Endothelial cell of umbilical vein (primary cell): ENCODE measurements at places on chromosomes 2 and 18. TPM values are rescaled to one million over a fixed set of nuclear protein-coding genes. Genes with fewer than 3 reads are reported as not detected.

The GKN2 gene
- not detected in 2 replicates for polyA plus RNA-seq

The RAB6C gene
- not detected in 2 replicates for polyA plus RNA-seq

The PRKAG3 gene
- not detected in 2 replicates for polyA plus RNA-seq

The RESP18 gene
- not detected in 2 replicates for polyA plus RNA-seq

The DAPL1 gene
- not detected in 2 replicates for polyA plus RNA-seq

The LIPT1 gene
- polyA plus RNA-seq: 3.3 and 3.7 TPM in 2 replicates

The TCF7L1 gene
- 8.5 and 9.6 TPM in 2 replicates for polyA plus RNA-seq

The ICA1L gene
- polyA plus RNA-seq: 0.84 and 1.6 TPM in 2 replicates

The KCNE4 gene
- polyA plus RNA-seq: 0.01 and 0.02 TPM in 2 replicates

The CCDC148 gene
- polyA plus RNA-seq: 0.04 TPM in 1 of 2 replicates, not detected in the other

The IL1F10 gene
- polyA plus RNA-seq: not detected in 2 replicates

The MPP4 gene
- polyA plus RNA-seq: 5.3 and 5.6 TPM in 2 replicates

GRCh38 chr2:915979-916378 is 34.7 kb upstream of the SNTG2 start:
- H3K27me3 ChIP-seq: no peaks in the 10 kb centered on the region
- H3K4me3 ChIP-seq: no peak overlapping the region
- H3K27ac ChIP-seq: no peak overlapping the region

GRCh38 chr2:174449033-174449432 is 37.8 kb downstream of the GPR155 start:
- H3K27me3 ChIP-seq: no peaks in the 10 kb centered on the region
- H3K36me3 ChIP-seq: no peaks in the 10 kb centered on the region
- no peak overlapping the region for H3K27ac ChIP-seq
- H3K4me1 ChIP-seq: no peaks in the 10 kb centered on the region

GRCh38 chr2:2573658-2574293 is 242.7 kb upstream of the MYT1L start:
- H3K4me3 ChIP-seq: no peak overlapping the region
- DNase-seq: no peak
- H3K36me3 ChIP-seq: no peaks in the 10 kb centered on the region
- no peaks in the 10 kb centered on the region for H3K4me1 ChIP-seq
- no peak overlapping the region for H3K27ac ChIP-seq

GRCh38 chr2:74564222-74564621 is 9.7 kb downstream of the DOK1 start:
- no peak overlapping the region for H3K27ac ChIP-seq
- no peak overlapping the region for H3K4me3 ChIP-seq
- H3K36me3 ChIP-seq: no peaks in the 10 kb centered on the region
- peaks cover 24% of the 10 kb centered on the region for H3K27me3 ChIP-seq

GRCh38 chr2:47303341-47304148 is 99.4 kb upstream of the MSH2 start:
- no peak overlapping the region for H3K4me3 ChIP-seq
- peaks cover 11% of the 10 kb centered on the region for H3K27me3 ChIP-seq
- no peaks in the 10 kb centered on the region for H3K36me3 ChIP-seq
- H3K27ac ChIP-seq: no peak overlapping the region
- DNase-seq: no peak
- no peaks in the 10 kb centered on the region for H3K4me1 ChIP-seq

GRCh38 chr2:47198985-47199451 is 43.9 kb upstream of the STPG4 start:
- H3K27ac ChIP-seq: no peak overlapping the region
- H3K4me3 ChIP-seq: no peak overlapping the region
- no peak for DNase-seq
- H3K4me1 ChIP-seq: peaks cover 8% of the 10 kb centered on the region
- no peaks in the 10 kb centered on the region for H3K27me3 ChIP-seq
- no peaks in the 10 kb centered on the region for H3K36me3 ChIP-seq

DNA sequence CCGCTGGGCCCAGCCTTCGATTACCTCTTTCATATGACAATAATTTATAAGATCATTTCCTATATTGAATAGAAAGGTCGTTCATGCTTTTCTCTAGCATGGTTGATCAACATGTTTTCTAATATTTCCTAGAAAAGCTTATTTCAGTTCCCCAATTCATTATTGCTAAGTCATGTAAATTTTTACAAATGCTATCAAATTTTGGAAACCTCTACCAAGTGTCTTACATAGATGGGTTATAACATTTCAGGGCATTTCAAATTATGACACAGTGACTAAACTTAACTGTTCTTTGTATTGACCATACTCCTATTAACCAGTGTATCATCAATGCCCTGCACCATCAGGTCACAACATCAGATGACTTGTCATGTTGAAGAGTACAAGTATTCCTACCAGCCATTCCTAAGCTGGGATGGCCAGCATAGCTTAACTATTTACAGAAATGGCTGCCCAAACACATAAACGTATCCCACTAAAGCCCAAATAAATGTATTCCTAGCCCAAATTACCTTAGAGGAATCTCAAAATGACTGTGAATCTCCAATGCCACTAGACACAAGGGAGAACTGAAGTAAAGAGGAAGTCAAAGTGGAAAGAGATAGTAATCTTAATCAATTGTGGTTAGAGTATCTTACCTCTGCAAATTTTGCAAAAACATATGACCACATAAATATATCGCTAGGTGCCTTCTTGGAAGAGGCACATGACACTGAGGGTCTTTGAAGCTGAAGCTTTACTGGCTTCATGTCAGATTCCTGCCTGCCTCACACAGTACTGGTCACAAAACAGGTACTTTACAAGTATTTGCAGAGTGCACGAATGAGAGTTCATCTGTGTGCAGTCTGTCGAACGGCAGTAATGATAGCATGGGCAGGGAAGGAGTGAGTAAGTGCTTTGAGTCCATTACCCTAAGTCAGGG is 87.3 kb upstream of the TLK1 start:
- no peaks in the 10 kb centered on the region for H3K4me1 ChIP-seq
- DNase-seq: no peak
- no peak overlapping the region for H3K4me3 ChIP-seq

DNA sequence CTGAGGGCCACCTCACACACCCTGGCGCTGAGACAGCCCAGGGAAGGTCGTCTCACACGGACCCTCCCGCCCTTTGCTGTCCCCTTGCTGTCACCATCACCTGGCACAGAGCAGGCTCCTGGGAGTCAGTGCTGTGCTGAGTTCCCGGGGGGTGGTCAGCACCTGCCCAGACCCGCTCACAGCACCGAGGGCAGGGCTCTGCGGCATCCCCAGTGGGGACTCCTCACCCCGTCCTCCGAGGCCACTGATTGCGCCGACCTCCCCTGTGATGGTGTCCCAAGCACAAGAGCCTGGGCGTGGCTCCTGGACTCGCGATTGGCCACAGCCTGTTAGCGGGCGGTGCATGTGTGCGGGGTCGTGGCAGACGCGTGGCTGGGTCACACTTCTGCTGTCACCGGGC is 65.9 kb downstream of the NFATC1 start:
- H3K4me3 ChIP-seq: no peak overlapping the region
- DNase-seq: no peak
- no peak overlapping the region for H3K27ac ChIP-seq
- no peaks in the 10 kb centered on the region for H3K27me3 ChIP-seq

GRCh38 chr2:183903026-183903425 is 695.3 kb upstream of the ZNF804A start:
- H3K27ac ChIP-seq: no peak overlapping the region
- DNase-seq: no peak
- H3K27me3 ChIP-seq: no peaks in the 10 kb centered on the region
- H3K36me3 ChIP-seq: no peaks in the 10 kb centered on the region
- no peak overlapping the region for H3K4me3 ChIP-seq

DNA sequence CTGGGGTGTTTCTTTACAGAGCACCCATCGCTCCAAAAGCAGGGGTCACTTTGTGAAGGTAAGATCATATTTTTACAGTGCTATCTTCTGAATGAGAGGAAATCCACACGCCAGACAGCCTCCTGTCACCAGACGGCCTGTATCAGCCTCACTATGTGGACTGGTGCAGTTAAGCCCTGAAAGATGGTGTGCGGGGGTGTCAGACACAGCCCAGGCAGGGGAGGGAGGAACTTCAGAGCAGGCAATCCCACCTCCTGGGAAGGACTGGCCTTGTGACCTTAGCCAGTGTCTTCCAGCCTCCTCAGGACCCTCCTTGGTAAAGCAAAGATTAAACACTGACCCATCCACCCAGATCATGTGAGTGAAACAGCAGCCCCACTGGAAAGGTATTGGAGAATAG is 249.4 kb upstream of the CTAGE1 start:
- H3K4me1 ChIP-seq: peaks cover 36% of the 10 kb centered on the region
- no peak overlapping the region for H3K4me3 ChIP-seq
- no peak for DNase-seq
- H3K27ac ChIP-seq: peak overlapping the region; percentile 79

DNA sequence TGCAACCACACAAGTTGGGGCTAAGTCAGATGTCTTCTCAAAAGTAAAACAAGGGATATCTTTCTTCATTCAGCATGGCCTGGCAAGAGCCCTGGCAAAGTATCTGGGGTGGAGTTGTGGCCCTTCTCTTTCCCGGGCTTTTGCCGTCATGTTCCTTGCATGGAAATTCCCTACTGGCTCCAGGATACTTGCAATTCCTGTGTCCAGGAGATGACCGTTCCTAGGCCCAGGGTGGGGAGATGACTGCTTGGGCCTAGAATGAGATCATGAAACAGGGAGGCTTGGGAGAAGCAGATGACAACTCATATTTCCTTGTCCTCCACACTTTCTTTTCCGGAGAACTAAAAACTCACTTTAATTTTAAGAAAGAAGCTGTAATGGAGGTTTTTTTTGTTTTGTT is 60.9 kb downstream of the TGIF1 start:
- H3K27ac ChIP-seq: no peak overlapping the region
- no peaks in the 10 kb centered on the region for H3K4me1 ChIP-seq
- DNase-seq: no peak
- H3K4me3 ChIP-seq: no peak overlapping the region
- H3K27me3 ChIP-seq: no peaks in the 10 kb centered on the region
- H3K36me3 ChIP-seq: no peaks in the 10 kb centered on the region

- no peaks in the 10 kb centered on the region for H3K36me3 ChIP-seq
- H3K4me3 ChIP-seq: no peak overlapping the region
- DNase-seq: no peak
- no peaks in the 10 kb centered on the region for H3K4me1 ChIP-seq
- H3K27ac ChIP-seq: no peak overlapping the region
- no peaks in the 10 kb centered on the region for H3K27me3 ChIP-seq
These were observed 15.0 kb downstream of the GPR55 start for GRCh38 chr2:230909841-230910545.

DNA sequence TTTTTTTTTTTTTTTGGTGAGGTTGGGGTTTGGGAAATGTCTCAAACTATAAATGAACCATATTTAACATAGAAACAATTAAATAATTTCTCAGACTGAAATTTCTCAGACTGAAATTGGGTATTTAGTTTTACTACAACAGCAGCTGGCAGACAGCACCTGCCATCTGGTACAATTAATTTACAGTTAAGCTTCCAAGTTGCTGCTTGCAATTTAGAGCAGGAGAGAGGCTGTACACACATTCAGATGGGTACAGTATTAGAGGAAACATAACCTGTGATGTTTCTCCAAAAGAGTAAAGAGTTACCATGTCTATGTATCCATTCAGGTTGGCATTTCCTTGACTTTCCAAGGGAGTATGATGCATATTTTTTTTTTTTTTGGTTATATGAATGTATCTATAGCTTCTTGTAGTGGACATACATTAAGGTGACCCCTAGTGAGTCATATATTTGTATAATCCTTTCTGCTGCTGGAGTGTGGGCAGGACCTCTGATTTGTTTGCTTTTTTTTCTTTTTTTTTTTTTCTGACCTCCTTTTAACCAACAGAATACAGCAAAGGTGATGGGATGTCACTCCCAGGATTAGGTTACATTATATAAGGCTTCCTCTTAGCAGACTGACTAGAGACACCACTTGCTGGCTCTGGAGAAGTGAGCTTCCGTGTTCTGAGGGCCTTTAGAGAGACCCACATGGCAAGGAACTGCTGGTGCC is 201.7 kb downstream of the PTH2R start:
- H3K27me3 ChIP-seq: no peaks in the 10 kb centered on the region
- DNase-seq: no peak
- H3K36me3 ChIP-seq: no peaks in the 10 kb centered on the region
- no peak overlapping the region for H3K4me3 ChIP-seq
- H3K4me1 ChIP-seq: no peaks in the 10 kb centered on the region
- no peak overlapping the region for H3K27ac ChIP-seq
